Foreskin fibroblast (primary cell): ENCODE measurements at places on chromosomes 4 and X.

GRCh38 chrX:47879463-47879862 is 42.8 kb downstream of the ZNF81 start:
- DNase-seq: no peak

- no peak for DNase-seq
Measured at GRCh38 chr4:35052546-35052945, 1191.8 kb downstream of the ARAP2 start.

- DNase-seq: no peak
Measured at GRCh38 chr4:14835288-14835687, 167.0 kb upstream of the CPEB2 start.

GRCh38 chrX:73457306-73457705 is 10.5 kb downstream of the CDX4 start:
- no peak for DNase-seq

GRCh38 chr4:110660755-110661154 is 37.9 kb upstream of the PITX2 start:
- no peak for DNase-seq
